ENCODE measurements at places on chromosomes 11 and 22.

GRCh38 chr11:74322667-74323066 is 11.2 kb upstream of the P4HA3 start:
- no peak for DNase-seq
- H3K27me3 ChIP-seq, result no peaks in the 10 kb centered on the region
- peaks cover 16% of the 10 kb centered on the region for H3K4me1 ChIP-seq
- H3K36me3 ChIP-seq, result peaks cover 4% of the 10 kb centered on the region
- H3K27ac ChIP-seq, result no peak overlapping the region

- H3K4me3 ChIP-seq, result peak overlapping the region; percentile 67
- H3K4me1 ChIP-seq, result peaks cover 22% of the 10 kb centered on the region
- H3K27me3 ChIP-seq, result no peaks in the 10 kb centered on the region
- no peak overlapping the region for H3K27ac ChIP-seq
Measured at GRCh38 chr22:44567846-44568493, 69.9 kb upstream of the RTL6 start.

DNA sequence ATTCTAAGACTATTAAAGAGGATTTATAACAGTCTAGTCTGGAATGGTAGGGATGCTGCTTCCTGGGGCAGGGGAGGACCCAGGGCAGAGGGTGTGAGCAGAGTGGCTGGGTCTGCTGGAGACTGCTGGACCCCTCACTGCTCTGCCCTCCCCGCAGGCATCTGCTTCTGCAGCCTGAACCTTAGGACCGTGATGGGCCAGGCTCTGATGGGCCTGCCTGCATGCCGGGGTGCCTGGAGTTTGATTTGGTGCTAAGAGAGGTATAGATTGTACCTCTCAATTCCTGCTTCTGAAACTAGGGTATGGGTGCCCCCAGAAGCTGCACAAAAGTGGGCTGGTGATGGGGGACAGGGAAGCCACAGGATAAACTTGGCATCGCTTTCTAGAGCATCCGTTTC is 54.9 kb downstream of the CD82 start:
- peaks cover 54% of the 10 kb centered on the region for H3K4me1 ChIP-seq
- peak overlapping the region; percentile 61 for H3K27ac ChIP-seq
- H3K27me3 ChIP-seq, result peaks cover 19% of the 10 kb centered on the region
- no peak overlapping the region for H3K4me3 ChIP-seq

GRCh38 chr11:79864882-79865281 is 424.1 kb upstream of the TENM4 start:
- H3K36me3 ChIP-seq, result no peaks in the 10 kb centered on the region
- H3K27ac ChIP-seq, result no peak overlapping the region
- no peaks in the 10 kb centered on the region for H3K4me1 ChIP-seq
- no peak overlapping the region for H3K4me3 ChIP-seq
- no peak for DNase-seq

GRCh38 chr11:88375927-88376470 is 38.5 kb upstream of the CTSC start:
- H3K4me3 ChIP-seq, result no peak overlapping the region
- H3K36me3 ChIP-seq, result no peaks in the 10 kb centered on the region
- H3K4me1 ChIP-seq, result peaks cover 5% of the 10 kb centered on the region
- no peak overlapping the region for H3K27ac ChIP-seq

DNA sequence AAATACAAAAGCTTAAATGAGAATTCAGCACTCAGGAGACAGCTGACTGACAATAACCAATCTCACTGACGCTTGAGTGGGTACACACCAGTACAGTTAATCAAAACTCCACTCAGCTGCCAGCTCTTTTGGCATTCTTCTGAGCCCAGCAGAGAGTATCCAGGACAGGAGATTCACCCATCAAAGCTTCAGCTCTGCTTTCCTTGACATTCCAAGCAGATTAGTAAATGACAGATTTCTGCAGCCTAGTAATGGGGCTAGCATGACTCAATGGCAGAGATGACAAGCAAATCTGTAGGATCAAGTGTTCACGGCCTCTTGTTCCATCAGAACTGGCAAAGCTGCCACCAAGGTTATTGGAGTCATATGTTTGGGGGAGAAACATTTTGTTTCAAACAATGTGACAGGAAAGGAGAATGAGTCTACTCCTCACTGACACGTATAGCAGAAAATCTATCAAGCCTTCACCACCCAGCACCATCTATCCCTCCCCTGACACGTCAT is 420.0 kb downstream of the DYNC2H1 start:
- no peak for DNase-seq
- no peak overlapping the region for H3K4me3 ChIP-seq

- no peak overlapping the region for H3K4me3 ChIP-seq
- no peaks in the 10 kb centered on the region for H3K27me3 ChIP-seq
- no peaks in the 10 kb centered on the region for H3K4me1 ChIP-seq
- no peak for DNase-seq
- no peak overlapping the region for H3K27ac ChIP-seq
- no peaks in the 10 kb centered on the region for H3K36me3 ChIP-seq
Measured at GRCh38 chr11:28770806-28771205, 662.6 kb downstream of the METTL15 start.

GRCh38 chr11:121929581-121929980 is 186.4 kb downstream of the BLID start:
- H3K27me3 ChIP-seq, result no peaks in the 10 kb centered on the region
- H3K4me1 ChIP-seq, result no peaks in the 10 kb centered on the region
- no peaks in the 10 kb centered on the region for H3K36me3 ChIP-seq
- H3K4me3 ChIP-seq, result no peak overlapping the region

DNA sequence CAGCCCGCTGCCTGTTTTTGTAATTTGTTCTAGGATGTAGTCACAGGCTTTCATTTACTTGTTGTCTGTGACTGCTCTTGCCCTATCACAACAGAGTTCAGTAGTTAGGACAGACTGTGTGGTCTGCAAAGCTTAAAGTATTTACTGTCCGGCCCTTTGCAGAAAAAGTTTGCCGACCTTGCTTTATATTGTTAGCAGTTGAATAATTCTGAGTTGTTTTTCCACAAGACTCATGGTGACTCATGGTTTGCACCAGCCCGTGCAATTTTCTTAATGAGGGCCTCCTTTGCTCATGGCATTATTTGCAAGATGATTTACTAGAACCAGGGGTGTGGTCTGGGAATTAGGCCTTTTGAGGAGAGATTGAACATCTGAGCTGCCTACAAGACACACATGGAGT is 110.6 kb downstream of the SCN3B start:
- H3K36me3 ChIP-seq, result peaks cover 4% of the 10 kb centered on the region
- H3K4me1 ChIP-seq, result peaks cover 22% of the 10 kb centered on the region
- peaks cover 2% of the 10 kb centered on the region for H3K27me3 ChIP-seq
- no peak overlapping the region for H3K27ac ChIP-seq
- H3K4me3 ChIP-seq, result no peak overlapping the region
- no peak for DNase-seq
